ENCODE measurements at places on chromosomes 5 and 9.

- DNase-seq = no peak
These were observed 118.6 kb downstream of the ZSWIM6 start for GRCh38 chr5:61450493-61451279.

GRCh38 chr5:133789428-133789827, 177.1 kb upstream of the FSTL4 start:
- DNase-seq = no peak

DNA sequence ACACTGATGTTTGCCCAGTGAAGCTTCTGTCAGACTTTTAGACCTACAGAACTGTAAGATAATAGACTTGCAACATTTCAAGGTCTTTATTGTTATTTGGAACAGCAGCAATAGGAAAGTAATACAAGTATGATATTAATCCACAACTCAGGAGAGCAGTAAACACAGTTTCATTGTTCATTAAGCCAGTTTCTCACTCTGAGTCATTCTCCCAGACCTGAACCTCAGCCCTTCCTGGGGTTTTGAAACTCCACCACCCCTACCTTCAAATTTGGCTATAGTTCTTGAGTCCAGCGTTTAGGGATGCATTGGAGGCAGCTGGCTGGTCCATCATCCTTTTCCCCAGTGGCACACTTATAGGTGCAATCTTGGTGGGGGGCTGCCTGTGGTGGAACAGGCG, 203.2 kb downstream of the RAB3C start:
- DNase-seq = no peak

- DNase-seq = no peak
These were observed 92.2 kb downstream of the C5orf15 start for GRCh38 chr5:133876266-133876665.

DNA sequence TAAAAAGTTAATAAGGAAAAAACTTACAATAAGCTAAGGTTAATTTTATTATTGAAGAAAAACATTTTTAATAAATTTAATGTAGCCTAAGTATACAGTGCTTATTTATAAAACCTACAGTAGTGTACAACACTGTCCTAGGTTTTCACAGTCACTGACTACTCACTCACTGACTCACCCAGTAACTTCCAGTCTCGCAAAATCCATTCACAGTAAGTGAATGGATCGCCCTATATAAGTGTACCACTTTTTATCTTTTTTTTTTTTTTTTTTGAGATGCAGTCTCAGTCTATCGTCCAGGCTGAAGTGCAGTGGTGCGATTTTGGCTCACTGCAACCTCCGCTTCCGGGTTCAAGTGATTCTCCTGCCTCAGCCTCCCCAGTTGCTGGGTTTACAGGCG, 47.7 kb downstream of the FNIP1 start:
- DNase-seq = no peak

GRCh38 chr5:57513785-57514184, 31.2 kb upstream of the ACTBL2 start:
- no peak for DNase-seq

DNA sequence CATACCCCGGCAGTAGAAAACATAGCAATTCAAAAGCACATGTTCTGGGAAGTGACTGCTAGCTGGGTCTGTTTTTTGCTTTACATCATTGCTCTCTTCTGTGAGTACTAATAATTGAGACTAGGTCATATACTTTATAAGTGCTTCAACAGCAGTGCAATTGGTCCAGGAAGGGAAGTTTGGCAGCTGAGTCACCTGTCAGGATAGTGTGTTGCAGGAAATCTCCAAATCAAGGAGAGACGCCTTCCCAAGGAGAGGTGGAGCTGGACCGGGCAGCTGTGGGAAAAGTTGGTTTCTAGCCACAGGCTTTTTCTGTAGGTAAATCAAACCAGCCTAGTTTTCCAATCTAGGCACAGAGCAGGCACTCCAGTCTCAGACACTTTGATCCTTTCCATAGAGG, 330.1 kb downstream of the ENC1 start:
- DNase-seq = no peak

- DNase-seq = no peak
These were observed 57.3 kb upstream of the LHFPL2 start for GRCh38 chr5:78705826-78706225.

DNA sequence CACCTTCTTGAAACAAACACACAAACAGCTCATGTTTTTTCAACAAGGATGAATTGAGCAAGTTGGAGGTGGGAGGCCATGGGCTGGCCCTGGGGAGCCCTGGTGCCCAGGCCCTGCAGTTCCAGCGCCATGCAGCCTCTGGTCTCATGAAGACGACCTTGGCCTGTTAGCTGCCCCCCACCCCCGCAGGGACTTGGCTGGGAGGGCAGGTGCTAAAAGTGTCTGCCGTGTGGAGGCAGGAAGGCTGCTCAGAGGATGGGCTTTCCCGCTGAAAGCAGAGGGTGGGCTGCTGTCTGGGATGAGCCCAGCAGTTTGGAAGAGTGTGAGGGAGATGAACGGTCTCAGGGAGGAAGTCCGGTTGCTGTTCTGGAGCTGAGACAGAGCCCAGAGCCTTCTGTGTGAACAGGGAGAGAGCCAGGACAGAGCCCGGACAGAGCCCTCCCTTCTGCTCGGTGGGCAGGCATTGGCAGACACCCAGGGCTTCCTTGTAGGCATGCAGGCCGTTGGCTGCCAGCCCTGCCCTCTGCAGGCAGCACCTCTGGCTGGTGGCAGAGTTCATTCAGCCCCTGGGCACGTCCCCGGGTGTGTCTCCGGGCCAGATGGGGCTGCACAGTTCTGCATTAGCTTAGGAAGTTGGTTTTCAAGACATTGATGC, 18.7 kb downstream of the ROPN1L start:
- DNase-seq = no peak

DNA sequence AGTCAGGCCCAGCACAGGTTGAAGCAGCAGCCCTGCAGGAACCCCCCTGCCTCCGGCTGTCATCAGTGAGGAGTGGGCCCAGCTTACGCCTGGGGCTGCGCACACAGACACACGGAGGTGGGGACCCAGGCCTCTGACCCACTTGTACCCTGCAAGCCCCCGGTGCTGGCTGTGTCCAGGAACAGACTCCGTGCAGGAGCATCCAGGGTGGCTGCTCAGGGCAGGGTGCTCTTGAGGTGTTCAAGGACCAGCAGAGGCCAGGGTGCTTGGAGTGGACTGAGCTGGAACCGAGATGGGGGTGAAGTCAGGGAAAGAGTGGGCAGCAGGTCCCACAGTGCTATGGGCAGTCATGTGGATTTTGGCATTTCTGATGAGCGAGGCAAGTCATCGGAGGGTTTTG, 199.5 kb downstream of the CACNA1B start:
- no peak for DNase-seq

GRCh38 chr5:157900644-157901043, 41.7 kb upstream of the CLINT1 start:
- no peak for DNase-seq

- no peak for DNase-seq
These were observed 103.3 kb upstream of the LHFPL2 start for GRCh38 chr5:78751872-78752271.

DNA sequence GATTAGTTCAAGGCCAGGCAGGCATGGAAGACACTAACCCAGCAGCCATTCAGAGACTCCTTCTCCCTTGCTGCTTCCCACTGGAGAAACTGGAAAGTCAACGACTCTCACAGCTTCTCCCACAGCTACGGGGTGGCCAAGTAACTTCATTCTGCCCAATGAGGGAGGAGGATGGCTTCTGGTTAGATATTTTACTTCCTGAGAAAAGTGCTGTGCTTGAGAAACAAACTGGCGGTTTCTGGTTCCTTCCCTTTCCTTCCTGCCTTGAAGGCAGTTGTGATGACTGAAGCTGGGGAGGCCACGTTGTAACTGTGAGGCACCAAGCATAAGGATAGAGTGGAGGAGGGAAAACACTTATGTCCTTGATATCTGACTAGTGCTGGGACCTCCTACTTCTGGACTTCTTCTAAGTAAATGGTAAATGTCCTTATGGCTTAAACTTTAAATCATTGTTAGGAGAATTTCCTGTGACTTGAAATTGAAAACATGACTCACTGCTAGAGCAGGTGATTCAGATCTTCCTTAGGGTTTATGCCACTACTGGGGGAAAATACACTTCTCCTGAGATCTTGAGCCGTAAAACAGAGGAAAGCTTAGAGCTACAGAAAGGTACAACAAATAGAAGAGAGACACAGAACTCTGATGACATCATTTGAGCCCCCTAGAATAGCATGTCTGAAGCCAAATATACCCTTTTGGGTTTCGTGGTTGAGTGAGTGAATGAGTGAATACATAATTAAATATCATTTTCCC, 3.1 kb upstream of the GNPDA1 start:
- peak; percentile 42 for DNase-seq

DNA sequence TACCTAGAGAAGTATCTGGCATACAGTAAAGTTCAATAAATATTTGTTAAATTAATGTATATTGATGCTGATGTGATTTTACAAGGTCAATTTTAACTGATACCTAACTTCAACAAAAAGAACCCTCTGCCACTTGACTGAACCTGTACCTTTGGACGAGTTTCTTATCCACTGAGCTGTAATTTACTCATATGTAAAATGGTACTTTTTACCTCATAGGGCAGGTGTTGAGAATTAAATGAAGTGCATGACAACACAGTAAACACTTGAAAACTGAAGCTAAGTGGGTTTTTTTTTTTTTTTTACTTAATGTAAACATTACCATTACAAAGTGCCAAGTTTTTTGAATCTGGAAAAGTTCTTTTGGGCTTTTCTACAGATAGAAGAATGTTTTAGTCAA, 15.4 kb downstream of the NIPSNAP3B start:
- no peak for DNase-seq

DNA sequence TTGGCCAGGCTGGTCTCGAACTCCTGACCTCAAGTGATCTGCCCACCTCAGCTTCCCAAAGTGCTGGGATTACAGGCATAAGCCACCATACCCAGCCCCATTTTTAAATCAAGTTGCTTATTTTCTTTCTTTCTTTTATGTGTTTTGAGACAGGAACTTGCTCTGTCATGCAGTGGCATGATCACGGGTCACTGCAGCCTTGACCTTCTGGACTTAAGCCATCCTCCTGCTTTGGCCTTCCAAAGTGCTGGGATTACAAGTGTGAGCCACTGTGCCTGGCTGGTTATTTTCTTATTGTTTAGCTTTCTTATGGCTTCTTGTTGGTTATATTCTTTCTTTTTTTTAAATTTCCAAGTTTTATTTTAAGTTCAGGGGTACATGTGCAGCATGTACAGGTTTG, 79.7 kb upstream of the C5orf63 start:
- DNase-seq = no peak

DNA sequence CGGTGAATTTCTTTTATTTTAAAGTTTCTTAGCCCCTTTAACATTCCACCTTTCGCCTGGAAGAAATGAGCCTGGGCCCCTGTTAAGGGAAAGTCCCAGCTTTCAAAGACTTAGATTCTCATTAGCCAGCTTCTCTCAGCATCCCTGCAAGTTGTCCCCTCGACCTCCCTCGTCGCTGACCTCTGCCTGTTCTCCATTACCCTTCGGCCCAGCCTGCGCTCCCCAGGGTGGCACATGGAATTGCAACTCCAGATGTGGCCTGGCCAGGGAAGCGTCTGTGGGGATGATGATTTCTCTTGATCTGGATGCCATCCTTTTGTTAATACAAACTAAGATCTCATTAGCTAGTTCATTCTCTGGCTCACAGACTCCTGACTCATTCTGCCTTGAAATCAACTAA, 43.4 kb upstream of the FANCC start:
- no peak for DNase-seq

GRCh38 chr9:113632776-113633590, 169.5 kb downstream of the RGS3 start:
- DNase-seq = no peak

DNA sequence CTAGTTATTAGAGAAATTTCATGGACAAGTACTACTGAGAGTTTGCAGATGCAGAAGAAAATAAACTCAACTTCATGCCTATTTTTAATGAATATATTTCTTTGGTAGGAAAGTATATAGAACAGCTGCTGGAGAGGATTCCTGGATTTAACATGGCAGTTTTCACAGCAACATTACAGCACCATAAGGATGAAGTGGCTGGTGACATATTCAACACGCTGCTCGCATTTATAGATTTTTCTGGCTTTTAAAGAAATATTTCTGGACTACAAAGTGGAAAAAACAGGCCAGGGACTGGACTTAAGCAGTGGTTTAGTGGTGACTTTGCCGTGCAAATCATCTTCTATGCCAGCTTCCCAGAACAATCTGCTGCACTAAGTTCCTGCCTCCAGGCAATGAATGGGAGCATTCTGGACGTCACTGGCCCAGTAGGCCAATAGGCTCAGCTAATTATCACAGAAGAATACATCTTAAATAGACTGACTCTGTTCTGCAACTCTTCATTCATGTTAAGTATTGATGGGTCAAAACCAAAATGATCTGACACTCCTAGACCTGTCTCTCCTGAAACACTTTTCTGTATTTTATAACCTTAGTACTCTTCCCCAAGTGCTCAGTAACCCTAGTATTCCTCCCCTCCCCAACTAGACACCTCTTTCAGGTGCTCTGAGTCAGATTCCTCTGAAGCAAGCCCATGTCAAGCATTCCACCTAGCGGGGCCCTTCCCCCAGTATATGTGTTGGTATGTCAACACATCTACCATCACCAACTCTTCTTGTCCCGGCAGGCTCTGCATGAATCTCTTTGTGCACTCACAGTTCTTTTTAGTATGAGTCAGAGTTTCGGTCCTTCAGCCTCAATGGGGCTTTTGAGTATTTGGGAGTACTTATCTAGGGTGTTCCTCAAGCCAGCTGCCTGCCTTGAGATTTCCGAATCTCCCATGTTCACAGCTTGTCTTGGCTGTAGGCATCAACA, 625.5 kb downstream of the CHSY3 start:
- DNase-seq = no peak

DNA sequence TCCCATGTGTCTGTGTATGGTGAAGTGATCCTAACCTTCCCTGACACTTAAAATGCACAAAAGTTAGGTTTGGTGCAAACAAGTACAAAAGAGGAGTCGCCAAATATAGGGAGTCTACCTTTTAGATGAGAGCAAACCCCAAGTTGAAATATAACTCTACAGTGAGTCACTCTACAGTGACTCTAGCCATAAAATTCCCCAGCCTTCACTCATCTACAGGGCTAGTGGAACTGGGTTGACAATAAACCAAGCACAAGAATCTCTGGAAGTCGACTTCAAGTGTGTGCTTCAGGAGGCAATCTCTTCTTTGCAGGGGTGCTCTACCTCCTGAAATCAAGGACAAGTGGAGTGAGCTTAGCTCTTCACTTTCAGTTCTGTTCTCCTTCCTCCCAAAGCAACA, 3.3 kb downstream of the SHISAL2B start:
- no peak for DNase-seq
